Esophagus squamous epithelium (tissue), 5 donors: ENCODE measurements at places on chromosomes 12 and 14.

- no peak for DNase-seq
These were observed 2.6 kb upstream of the KLRK1 start for GRCh38 chr12:10392394-10392930.

GRCh38 chr12:75816897-75817296, 214.7 kb downstream of the PHLDA1 start:
- DNase-seq: no peak

- DNase-seq: no peak
These were observed 323.3 kb downstream of the TMEM117 start for GRCh38 chr12:44159216-44159615.

DNA sequence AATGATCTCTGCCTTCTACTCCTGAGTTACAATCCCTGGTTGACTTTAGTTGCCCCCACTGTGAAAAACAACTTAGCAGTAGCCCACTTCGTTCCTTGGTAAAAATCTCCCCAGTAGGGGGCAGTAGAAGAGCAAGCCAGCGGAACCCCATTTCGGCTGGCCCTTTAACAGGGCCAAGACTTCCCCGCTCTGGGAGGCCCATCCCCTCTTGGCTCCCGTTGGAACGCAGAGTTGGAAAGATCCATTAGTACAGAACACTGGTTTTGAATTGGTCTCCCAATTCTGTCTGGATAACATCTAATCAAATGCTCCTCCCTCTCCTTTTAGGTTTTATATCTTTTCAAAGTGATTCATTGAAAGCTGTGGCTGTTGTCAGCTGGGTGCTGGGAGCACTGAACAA, 1133.3 kb downstream of the BCL11B start:
- no peak for DNase-seq

GRCh38 chr14:76235628-76236027, 83.9 kb downstream of the GPATCH2L start:
- DNase-seq: no peak

DNA sequence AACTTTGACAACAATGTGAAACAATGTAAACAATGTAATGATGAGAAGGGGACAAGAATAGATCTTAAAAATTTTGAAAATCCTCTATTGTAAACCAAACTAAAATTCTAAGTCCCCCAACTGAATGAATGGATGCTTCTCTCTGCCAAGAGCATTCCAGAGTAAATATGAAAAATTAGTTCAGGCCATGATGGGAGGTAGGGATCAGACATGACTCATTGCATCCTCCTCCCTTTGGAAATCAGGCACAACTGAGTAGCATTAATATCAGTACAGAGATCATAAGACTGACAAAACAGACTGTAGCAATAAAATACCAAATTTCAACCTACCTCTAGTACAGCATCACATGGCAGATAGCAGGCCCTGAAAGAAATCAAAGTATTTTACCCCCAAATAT, 559.9 kb downstream of the C12orf50 start:
- no peak for DNase-seq

- DNase-seq: no peak
These were observed 2.3 kb downstream of the ARF3 start for GRCh38 chr12:48954841-48955501.

DNA sequence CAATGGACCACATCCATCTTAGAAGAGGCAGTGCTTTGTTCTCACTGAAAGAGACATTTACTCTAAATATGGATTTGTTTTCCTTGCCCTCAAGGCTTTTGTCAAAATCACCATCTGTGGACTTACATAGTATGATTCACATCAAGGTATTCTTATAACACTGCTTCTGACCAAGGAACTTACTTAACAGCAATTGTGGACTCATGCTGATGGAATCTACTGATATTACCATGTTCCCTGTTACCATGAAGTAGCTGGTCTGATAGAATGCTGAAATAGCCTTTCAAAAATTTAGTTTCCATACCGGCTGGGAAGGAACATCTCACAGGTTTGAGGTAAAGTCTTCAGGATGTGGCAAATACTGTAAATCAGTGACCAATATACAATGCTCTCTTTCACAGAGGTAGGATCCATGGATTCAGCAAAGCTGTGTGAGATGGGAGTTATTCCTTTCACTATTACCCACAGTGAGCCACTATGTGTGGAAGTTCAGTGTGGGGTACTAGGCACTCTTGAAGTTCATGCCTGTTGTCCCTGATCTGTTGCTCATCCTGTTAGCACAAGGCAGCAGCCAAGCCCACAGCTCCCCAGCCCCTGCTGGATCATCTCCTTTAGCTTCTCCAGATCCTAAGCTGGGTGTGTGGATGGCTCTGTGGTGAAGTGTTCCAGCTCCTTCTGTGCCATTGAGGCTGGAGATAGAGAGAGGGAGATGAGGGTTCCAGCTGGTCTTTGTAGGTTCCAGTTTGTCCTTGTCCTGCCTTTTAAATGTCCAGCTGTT, 126.4 kb downstream of the ATP23 start:
- no peak for DNase-seq

- no peak for DNase-seq
These were observed 62.4 kb downstream of the TMX1 start for GRCh38 chr14:51302295-51303030.

GRCh38 chr14:58978343-58978742, 210.1 kb upstream of the DAAM1 start:
- DNase-seq: no peak

DNA sequence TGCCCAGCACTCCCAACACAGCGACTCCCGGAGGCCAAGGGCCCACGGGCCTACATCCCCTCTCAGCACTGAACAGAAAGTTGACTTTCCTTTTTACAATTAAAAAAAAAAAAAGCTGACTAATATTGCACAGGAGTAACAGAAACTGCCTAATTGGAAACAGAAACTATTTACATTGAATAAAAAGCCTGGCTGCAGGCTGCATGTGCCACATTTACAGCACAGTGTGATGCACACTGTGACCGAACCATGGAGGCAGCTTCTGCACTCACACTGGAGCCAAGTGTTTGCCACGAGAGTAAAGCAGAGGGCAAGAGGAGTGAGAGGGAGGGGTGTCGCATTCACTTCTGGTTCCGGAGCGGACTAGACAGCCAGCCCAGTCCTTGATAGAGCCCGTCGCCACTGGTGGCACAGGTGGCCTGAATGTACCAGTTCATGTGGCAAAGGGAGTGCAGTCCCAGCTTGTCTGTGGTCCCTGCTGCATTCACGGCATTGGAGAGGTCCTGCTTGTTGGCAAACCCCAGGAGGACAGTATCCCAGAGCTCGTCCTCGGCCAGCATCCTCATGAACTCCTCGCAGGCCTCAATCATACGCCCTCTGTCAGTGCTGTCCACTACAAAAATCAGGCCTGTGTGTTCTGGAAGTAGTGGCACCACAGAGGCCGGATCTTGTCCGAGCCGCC, 59.2 kb downstream of the SPPL3 start:
- no peak for DNase-seq

DNA sequence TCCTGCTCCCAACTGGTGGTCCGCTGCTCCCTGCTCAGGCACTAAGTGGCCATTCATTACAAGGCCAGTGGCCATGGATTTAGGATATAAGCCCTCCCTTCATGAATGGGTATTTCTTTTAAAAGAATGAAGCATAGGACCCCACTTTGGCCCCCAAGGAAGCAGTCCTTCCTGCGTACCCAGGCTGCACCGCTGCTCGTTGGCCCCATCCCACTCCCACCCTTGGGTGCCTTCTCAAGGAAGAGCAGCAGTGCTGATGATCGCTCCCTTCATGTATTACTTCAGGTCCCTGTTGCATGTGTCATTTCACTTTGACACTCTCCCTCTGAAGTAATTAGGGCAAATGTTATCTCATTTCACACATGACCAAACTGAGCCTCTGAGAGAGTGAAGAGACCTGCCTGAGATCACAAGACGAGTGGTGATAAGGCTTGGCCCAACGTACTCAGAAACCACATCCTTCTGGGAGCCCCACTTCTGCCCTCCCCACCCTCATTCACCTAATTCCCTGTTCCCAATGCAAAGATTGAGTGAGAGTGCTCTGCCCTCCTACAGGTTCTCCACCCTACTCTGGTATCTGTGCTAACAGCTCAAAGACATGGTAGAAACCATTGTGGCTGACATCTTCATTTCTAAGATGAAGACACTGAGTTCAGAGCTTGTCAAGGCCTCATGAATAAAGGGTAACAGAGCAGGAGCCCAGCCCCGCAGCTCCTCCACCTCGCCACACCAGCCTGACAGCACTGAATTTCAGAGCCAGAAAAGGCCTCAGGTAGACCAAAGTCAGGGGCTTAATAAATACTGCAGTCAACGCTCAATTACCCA, 10.3 kb upstream of the KRT2 start:
- DNase-seq: no peak

DNA sequence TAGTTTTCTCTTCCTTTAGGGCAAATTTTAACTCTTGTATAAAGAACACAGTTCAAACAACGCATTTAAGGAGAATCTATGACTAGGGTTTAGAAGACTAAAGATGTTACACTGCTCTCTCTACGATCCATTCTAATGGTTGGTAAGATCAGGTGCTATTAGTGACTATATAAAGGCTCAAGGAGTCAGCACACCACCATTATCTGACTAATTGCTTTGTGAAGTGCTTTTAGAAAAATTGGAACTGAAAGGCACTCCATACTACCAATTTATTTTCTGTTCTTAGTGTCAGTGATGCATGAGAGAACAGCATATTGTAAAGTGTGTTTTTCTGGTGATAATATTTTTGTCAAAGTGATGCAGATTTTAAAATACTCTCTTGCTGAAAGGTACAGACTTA, 136.8 kb downstream of the SYT1 start:
- no peak for DNase-seq
